Cardiac fibroblast (primary cell): ENCODE measurements at places on chromosomes 6 and 20.

DNA sequence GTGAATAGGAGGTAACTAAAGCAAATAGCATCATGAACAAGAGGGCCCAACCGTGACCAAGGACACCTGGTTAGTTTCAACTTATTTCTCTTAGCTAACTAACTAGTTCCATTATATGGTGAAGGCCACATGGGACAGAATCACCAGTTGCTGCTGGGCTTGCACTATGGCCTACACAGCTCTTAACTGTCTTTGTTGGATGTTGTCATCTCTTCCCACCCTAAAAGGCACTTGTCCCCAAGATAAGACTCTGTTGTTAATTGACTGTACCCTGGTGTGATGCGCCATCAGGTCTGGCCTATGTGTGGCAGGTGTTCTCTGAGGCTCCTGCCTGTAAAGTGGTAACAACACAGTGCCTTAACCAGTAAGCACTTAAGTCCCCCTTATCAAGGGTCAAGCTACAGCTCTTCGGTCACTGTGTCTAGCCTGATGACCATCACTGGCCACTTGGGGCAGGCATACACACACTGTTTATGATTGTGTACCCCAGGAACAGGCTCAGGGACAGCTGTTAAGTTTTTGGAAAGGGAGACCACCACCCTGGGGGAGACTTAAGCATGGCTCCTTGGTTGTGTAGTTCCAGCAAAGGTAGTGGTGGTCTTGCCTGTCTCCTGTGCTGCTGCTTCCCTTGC is 51.2 kb downstream of the CHD6 start:
- no peak for DNase-seq

- DNase-seq = no peak
Observed at GRCh38 chr20:11227602-11228001, 553.8 kb upstream of the JAG1 start.

GRCh38 chr6:170438402-170438753 is 114.7 kb downstream of the PSMB1 start:
- peak; percentile 99 for DNase-seq

DNA sequence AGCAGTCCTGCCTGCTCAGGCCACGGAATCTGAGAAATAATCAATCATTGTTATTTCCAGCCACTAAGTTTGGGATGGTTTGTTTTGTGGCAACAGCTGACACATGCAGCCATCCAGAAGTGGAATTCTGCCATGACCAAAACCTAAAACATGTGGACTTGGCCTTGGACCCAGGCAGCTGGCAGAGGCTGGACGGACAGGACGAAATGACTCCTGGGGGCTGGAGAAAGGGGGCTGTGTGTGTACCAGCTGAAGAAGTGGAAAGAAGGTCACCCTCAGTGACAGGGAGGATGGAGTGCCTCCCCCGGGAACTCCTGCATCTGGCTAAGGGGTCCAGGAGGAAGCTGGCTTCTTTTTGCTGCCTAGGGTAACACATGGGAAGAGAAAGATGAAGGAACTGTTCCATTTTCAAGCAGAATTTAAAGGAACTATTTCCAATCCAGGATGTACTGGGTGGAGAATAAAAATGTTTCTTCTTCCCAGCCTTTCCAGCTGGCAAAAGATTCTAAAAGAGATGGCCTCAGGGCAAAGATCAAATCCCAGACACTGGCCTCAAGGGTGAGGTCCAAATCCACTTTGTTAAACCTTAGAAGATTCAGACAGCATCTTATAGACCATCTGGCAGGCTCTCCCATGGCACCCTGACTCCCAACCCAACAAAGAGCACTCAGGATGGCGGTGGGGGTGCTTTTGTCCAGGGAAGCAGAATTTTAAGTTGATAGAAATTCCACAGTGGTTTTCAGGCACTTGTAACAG is 14.3 kb downstream of the SERPINB6 start:
- DNase-seq = no peak

- DNase-seq = no peak
Observed at GRCh38 chr6:124148236-124148957, 344.7 kb downstream of the NKAIN2 start.

GRCh38 chr6:89398762-89399525 is 13.1 kb downstream of the RRAGD start:
- no peak for DNase-seq

- DNase-seq = peak; percentile 66
Observed at GRCh38 chr20:7741866-7742265, 198.4 kb downstream of the HAO1 start.

GRCh38 chr6:6841571-6841970 is 253.1 kb downstream of the LY86 start:
- no peak for DNase-seq
